ENCODE measurements at places on chromosomes 7 and 10.
A peak's percentile ranks its signal among the peaks of the same experiment; 100 is the strongest.

DNA sequence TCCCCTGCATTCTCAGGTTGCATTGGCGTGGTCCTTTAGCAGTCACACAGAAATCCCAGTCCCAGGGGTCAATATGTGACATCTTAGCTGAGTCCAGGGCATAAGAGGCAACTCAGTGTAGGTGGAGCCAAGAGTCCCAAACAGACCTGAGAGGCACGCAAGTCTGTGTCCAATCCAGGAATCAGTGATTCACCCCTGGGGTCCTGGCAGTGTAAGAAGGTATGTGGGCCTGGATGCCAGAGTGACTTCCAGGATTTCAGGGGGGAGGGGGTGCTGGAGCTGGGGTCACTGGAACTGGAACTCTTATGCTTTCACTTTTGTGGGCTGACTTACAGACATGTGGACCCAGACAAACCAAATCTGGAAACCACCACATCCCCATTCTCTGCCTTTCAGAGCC, 26.8 kb downstream of the FRMPD2 start:
- DNase-seq: no peak

GRCh38 chr10:73585327-73585726, 5.8 kb downstream of the USP54 start:
- DNase-seq: no peak

DNA sequence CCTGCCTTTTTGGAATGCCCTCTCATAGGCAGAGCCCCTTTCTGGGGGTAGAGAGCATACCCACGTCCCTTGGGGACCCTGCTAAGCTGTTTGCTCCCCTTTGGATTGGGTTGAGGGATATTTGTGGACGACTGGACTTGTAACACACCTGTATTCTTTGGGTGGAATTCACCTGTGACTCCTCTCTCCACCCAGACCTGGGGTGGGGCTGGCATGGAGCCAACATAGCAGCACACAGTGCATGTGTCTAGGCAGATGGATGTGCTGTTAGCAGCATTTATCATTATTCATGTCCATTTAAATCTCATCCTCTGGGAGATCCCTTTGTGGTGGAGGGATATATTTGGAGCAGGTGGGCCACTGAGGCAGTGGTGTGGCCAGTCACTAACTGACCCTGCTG, 51.0 kb downstream of the CDH23 start:
- DNase-seq: no peak

GRCh38 chr10:79488336-79488735, 24.0 kb upstream of the EIF5AL1 start:
- DNase-seq: no peak

- no peak for DNase-seq
These were observed 218.4 kb downstream of the ADAM12 start for GRCh38 chr10:126169899-126170298.

DNA sequence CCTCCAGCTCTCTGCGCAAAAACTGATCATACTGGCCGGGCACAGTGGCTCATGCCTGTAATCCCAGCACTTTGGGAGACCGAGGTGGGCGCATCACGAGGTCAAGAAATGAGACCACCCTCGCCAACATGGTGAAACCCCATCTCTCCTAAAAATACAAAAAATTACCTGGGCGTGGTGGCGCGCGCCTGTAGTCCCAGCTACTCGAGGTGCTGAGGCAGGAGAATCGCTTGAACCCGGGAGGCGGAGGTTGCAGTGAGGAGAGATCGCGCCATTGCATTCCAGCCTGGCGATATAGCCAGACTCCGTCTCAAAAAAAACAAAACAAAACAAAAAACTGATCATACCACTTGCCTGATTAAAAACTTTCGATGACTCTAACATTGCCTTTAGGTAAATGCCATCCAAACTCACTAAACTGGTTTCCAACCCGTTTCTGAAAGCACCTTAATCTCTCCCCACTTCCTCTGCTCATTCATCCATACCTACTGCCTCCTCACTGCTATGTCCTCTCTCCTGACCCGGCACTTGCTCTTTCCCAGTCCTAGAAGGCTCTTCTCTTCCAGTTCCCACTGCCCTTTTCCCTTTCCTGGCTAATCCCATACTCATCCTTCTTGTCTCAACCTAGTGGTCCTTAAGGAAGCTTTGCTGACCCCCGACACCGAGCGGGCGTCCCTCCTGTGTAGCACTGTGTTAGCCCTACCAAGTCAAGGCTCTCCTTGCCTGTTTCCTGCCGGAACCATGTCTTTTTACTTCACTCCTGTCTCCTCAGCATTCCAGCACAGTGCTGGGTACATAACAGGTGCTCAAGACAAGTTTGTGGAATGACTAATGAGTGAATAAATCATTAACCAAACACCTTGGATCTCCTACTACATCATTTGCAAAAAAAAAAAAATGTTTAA, 686 bp upstream of the MIOS start:
- no peak for DNase-seq

GRCh38 chr7:148871030-148871429, 13.1 kb downstream of the EZH2 start:
- DNase-seq: no peak

- no peak for DNase-seq
These were observed 133.7 kb downstream of the EGFR start for GRCh38 chr7:55152516-55152915.

DNA sequence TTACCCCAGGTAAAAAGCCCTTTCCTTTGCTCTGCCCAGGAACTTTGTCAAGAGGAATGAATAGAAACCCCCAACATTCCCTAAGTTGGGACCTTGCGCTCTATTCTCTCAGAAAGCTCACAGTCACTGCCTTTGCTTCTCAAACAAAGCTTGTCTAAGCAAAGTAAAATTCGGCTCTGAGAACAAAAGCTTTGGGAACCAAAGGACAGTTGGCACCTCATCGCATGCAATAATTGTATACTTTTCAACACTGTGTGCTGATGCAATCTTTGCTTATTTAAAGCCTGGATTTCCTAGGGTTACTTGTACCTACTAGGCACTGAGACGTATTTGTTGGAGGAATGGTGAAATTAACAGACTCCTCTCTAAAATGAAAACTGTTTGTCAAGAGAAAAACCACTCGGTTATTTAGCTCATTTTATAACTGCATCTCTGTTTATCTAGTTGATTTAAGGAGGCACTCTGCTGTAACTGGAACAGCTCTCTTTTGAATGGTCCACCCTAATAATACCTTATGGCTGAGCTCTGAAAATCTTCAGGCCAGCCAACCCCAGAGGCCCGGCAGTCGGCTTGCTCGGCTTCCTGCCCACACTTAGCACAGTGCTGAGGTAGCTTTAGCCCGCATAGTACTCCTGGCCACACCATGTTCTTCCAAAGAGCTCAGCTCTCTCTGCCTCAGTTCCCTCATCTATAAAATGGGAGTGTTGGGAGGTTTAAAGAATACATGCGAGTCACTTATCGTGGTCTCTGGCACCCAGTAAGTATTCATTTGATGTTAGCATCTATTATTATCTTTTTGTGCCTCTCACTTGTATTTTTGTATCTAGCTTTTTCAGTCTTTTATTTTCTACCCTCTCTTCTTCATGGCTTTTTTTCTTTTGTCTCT, 80.2 kb upstream of the PRR15 start:
- DNase-seq: no peak

GRCh38 chr7:38839851-38840250, 69.1 kb downstream of the VPS41 start:
- no peak for DNase-seq

- no peak for DNase-seq
These were observed 8.3 kb upstream of the SLC18A3 start for GRCh38 chr10:49601857-49602256.

DNA sequence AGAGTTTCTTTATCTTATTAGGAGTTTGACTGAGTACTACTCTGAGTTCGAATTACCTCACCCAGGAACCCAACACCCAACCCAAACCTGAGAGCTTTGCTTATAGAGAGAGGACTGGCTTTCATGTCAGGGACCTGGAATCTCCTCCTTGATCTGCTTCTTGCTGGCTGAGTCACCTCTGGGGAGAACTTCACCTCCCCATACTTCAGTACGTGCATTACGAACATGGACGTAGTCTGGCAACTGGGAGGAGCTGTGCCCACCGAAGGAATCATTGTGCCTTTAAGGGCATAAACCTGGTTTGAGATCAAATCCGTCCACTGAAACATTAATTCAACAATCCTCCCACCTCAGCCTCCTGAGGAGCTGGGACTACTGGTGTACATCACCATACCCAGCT, 12.2 kb upstream of the PSAP start:
- no peak for DNase-seq

DNA sequence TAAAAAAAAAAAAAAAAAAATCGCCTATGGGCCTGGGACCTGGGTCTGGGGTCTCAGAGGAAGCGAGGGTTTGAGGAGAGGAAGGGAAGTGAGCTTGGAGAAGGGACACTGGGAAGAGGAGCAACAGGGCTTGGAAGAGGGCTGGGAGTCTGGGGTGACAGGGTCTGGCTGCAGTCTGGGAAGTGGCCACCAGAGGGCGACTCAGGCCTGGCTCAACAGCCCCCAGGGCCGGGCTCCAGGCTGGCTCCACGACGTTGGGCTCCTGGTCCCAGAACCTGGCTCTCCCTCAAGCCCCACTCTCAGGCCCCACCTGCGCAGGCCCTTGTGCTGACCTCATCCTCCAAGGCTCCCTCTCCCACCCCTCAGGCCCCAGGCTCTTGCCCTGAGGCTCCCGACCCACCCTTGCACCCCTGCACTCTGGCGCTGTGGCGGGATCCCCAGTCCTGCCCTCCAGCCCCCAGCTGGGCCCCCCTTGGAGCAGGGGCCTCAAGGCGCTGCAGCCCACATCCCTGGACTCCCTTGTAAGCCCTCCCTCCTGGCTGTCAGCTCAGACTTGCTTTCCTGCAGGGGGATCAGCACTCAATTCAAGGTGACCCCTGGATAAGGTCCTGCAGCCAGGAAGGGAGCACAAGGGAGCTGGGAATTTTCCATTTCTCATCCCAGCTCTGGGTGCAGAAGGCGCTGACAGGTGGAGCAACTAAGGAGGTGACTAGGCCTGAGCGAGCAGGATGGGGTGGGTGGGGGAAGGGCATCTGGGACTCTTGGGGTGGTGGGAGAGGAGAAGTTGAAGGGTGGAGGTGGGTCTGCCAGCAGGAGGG, 5.4 kb upstream of the SPACDR start:
- DNase-seq: peak; percentile 82

DNA sequence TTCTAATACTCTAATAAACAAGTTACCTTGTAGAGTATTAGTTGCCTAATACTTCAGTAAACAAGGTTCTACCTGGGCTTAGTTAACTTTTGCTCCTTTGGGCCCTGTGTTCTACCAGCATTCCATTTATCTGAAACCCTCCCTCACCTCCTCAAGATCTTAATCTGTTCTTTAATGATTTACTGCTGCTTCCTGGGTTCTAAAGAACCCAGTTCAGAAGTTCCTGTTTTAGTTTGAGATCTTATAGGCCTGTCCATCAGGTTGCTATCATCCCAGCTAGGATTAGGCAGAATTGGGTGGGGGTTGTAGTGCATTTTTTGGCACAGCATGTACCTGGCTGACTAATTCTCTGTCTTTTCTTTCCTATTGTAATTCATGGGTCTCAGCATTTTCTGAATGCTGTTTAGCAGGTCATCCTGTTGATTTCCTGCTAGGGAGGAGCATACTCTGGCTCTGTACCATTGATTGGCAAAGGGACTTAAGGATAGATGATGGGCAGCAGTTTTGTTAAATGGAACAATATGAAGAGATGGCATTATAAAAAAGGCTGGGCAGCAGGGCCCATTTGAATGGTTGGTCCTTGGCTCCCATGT, 53.7 kb upstream of the TMEM248 start:
- no peak for DNase-seq

- DNase-seq: no peak
These were observed 76.1 kb upstream of the POM121L12 start for GRCh38 chr7:52959336-52959735.

DNA sequence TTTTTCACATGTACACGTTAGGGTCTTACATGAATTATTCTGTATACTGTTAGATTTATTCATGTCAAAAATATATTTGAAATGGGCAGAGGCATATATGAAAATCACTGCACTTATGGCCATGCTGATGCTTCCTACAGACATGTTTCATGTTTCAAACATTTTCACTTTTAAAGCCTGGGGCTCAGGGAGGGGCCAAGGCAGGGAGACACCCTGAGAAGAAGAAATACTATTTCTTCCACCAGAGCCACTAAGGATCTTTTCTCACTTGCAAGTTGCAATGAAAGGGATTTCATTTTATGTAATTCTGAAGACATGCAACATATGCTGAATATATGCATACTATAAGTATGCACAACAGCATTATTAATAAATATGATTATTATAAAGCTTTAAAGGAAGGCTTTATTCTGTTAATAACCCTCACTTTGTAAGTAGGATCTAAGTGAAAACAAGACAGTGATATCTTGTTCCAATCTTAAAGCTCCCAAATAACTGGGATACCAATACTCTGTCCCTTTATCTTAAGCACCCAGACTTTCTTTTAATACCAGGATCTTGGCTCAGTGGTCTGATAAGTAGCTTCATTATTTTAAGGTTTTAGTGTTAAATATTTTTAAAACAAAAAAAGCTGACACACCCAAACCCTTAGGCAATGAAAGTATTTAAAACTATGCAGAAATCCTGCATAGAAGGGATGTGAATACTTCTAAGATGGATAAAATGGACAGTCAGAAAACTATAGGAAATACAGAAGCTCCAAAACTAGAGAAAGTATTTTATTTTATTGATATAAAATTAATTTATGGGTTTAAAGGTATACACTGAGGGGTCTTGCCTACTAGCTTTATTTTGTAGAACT, 148.0 kb downstream of the SNX13 start:
- DNase-seq: no peak

- no peak for DNase-seq
These were observed 113.6 kb upstream of the AMPH start for GRCh38 chr7:38744746-38745145.

Measured in CD4-positive, alpha-beta T cell treated with Interleukin-10 for 1 hour (primary cell).